NCI-H510A treated with DMSO at 0.1 percent for 48 hours (cell line): ENCODE measurements at places on chromosomes 2 and 18.

- no peak for DNase-seq
These were observed 223.4 kb upstream of the SMAD2 start for GRCh38 chr18:48153613-48154481.

DNA sequence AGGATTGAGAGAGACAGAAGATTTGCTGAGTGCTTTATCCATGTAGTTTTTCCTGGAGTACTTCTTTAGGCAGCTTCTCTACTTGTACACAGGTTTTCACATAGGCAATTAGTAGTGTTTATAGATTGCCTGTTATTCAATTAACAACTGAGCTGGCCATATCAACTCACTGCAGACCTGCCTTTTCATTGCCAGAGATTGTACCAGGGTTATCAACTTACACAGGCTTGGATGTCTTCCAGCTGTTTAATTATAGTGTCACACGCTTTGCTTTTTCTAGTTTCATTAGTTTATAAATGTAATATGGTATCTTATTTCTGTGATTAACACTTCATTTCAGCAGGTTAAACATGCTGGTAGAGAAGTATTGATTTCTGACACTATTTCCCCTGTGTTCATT lies 125.9 kb downstream of the GPD2 start:
- peak; percentile 9 for DNase-seq

DNA sequence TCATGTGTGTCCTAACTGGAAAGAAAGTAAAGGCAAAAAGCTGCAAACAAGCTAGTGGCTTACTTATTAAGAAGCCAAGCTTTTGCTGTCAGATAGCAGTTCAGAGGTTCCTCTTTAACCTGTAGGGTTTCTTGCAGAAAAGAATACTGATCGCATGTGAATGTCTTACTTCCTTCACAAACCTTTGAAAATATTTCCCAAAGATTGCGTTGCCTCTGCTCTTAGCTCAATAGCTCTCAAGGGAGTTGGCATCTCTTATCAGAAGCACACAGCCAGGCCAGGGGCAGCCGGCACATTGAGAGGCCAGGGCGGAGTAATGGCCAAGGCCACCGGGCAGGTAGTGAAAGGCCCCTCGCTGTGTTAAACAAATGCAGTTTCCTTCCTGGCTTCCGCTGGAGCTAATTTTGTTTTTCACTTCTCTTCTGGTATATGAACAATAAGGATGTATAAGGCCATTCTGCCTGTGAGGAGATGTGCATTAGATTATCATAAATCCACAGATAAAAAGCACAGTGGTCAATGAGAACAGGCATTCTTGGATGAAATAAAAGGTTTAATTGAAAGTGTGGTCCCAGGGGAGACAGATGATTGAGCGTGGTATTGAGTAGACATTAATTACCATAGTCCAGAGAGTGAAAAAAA lies 542.4 kb upstream of the NRP2 start:
- no peak for DNase-seq

GRCh38 chr2:9656270-9656766 lies 25.5 kb upstream of the YWHAQ start:
- no peak for DNase-seq

GRCh38 chr2:233708942-233709341 lies 3.8 kb upstream of the UGT1A5 start:
- DNase-seq = no peak

DNA sequence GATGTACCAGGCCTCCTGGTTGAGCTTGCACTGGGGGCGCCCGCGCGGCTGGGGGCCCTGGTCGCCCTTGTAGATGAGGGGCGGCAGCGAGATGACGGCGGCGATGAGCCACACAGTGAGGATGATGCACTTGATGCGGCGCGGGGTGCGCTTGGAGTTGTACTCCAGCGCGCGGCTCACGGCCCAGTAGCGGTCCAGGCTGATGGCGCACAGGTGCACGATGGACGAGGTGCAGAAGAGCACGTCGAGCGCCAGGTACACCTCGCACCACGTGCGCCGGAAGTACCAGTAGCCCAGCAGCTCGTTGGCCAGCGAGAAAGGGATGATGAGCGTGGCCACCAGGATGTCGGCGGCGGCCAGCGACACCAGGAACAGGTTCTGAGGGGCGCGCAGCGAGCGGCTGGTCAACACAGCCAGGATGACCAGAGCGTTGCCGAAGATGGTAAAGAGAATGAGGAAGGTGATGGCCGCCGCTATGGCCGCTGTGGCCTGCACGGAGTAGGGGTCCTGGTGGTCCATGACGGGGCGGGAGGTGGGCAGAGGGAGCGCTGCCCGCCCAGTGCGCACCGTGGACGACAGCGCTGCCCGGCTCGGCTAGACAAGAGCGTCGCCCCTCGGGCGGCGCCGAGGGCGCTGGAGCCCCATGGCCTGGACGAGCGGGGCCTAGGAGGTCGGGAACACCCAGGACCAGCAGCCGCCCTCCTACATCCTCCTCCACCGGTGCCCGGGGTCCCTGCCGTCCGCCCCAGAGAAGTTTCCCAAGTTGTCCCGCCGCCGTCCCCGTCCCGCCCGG lies 544 bp downstream of the ADRA2B start:
- DNase-seq = no peak
